ENCODE measurements at places on chromosomes 2 and 18. TPM values are rescaled to one million over a fixed set of nuclear protein-coding genes. Genes with fewer than 3 reads are reported as not detected.

DNA sequence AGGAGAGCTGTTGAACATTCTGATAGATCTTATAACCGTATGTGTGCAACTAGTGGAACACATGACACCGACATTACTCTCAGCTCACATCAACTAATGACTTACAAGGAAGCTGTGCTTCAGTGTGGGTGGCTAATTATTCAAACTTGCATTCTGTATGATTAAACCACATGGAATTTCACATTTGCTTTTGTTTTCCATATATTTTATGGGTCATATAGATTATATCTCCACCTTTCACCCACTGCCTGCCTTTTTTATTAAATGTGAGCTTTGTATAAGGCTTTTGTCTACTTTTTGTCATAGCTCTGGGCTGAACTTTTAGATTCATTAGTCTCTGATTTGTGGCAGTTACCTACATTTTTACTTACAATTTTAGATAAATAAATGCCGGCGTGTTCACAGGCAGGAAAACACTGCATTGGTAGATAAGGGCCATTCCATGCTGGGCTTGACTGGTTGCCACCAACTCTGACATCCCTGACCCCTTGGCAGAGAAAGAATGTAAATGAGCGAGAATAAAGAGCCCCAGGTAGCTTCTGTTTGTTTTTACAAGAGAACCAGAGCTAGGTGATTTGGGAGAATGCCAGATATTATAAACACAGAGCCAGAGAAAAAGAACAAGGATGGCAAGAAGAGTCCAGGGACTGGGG, 35.7 kb downstream of the LYPD6 start:
- peaks cover 20% of the 10 kb centered on the region for H3K36me3 ChIP-seq
- H3K27me3 ChIP-seq, result no peaks in the 10 kb centered on the region
- H3K4me1 ChIP-seq, result peaks cover 2% of the 10 kb centered on the region
- H3K4me3 ChIP-seq, result no peak overlapping the region
- DNase-seq, result no peak
- no peak overlapping the region for H3K27ac ChIP-seq

TSPYL6 gene
- total RNA-seq, result not detected

MIB1 gene
- total RNA-seq, result 48.8 TPM

GRCh38 chr2:160429248-160430000, 64.2 kb downstream of the RBMS1 start:
- DNase-seq, result no peak
- no peaks in the 10 kb centered on the region for H3K4me1 ChIP-seq
- H3K4me3 ChIP-seq, result no peak overlapping the region
- no peaks in the 10 kb centered on the region for H3K27me3 ChIP-seq
- H3K27ac ChIP-seq, result no peak overlapping the region
- H3K36me3 ChIP-seq, result peaks cover 8% of the 10 kb centered on the region

GRCh38 chr2:160794926-160795325, 301.3 kb upstream of the RBMS1 start:
- no peak overlapping the region for H3K27ac ChIP-seq
- H3K4me3 ChIP-seq, result no peak overlapping the region
- DNase-seq, result no peak
- H3K4me1 ChIP-seq, result no peaks in the 10 kb centered on the region
- no peaks in the 10 kb centered on the region for H3K27me3 ChIP-seq
- peaks cover 10% of the 10 kb centered on the region for H3K36me3 ChIP-seq

CCDC150 gene
- 22.1 TPM for total RNA-seq

DNA sequence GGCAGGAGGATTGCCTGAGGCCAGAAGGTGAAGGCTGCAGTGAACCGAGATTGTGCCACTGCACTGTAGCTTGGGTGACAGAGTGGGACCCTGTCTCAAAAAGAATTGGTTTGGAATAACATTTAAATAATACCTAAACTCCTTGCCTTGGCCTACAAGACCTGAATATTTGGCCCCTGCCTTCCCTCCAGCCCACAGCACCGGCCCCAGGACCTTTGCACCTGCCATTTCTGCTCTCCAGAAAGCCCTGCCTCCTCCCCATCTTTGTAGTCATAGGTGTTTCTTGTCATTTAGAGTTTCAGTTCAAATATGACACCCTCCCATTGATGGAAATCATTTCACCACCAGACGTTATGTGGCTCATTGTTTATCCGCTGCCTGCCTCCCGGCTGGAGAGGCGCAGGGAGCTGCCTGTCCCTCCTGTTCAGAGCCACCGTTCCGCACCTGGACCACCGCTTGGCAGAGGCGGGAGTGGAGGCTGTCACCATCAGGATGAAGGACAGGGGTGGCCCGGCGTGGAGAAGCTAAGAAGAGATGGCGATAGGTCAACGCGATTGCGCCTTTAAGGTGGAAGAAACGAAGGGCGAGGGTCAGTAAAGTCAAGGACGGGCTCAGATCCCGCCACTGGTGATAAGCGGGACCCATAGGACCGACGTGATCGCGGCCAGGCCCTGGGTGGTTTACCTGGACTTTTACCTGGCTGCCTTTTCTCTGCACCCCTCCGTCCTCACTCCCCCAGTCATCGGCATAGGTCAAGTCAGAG, 638 bp upstream of the LPIN1 start:
- no peak overlapping the region for H3K27ac ChIP-seq
- H3K4me1 ChIP-seq, result peaks cover 13% of the 10 kb centered on the region

- no peak overlapping the region for H3K27ac ChIP-seq
- DNase-seq, result peak; percentile 65
- no peak overlapping the region for H3K4me3 ChIP-seq
- no peaks in the 10 kb centered on the region for H3K27me3 ChIP-seq
These were observed 55.3 kb upstream of the AFF3 start for GRCh38 chr2:100197631-100198153.

DNA sequence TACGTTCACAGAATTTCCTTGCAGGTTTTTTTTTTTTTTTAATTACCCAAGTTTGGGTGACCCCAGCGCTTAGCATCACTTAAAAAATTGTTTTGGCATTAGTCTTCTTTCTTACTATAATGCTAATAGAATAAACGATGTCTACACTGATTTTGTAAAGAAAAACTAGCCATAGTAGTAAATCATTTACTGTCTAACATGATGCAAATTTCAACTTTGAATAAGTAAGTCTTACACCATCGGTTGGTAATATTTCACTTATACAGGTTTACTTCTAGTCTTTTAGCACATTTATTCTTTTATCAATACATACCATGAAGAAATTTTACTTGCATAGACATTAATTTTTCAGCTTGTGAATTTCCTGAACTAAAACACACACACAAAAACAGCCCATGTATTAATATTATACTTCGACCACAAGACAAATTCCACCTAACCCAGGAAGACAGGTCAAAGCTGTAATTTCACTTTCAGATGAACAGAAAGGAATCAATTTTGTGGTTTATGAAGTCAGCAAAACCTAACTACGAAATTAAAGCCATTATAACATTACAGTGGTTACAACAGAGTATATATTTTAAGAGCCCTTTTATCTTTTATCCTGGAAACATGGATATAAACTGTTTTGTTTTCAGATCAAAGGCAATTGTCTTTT, 1.9 kb downstream of the YES1 start:
- H3K4me3 ChIP-seq, result peak overlapping the region; percentile 96
- H3K4me1 ChIP-seq, result no peaks in the 10 kb centered on the region
- no peak overlapping the region for H3K27ac ChIP-seq
- H3K27me3 ChIP-seq, result no peaks in the 10 kb centered on the region
- DNase-seq, result no peak
- no peaks in the 10 kb centered on the region for H3K36me3 ChIP-seq

GRCh38 chr2:107402330-107402729, 424.4 kb upstream of the RGPD4 start:
- H3K27ac ChIP-seq, result no peak overlapping the region
- no peak for DNase-seq
- H3K27me3 ChIP-seq, result no peaks in the 10 kb centered on the region

GRCh38 chr2:237441605-237442274, 27.8 kb upstream of the COL6A3 start:
- H3K27ac ChIP-seq, result no peak overlapping the region
- peaks cover 3% of the 10 kb centered on the region for H3K4me1 ChIP-seq
- no peaks in the 10 kb centered on the region for H3K27me3 ChIP-seq
- H3K4me3 ChIP-seq, result no peak overlapping the region
